ENCODE measurements at places on chromosomes 11 and 22.

GRCh38 chr11:36160091-36160490 is 129.1 kb downstream of the COMMD9 start:
- H3K27ac ChIP-seq, result no peak overlapping the region
- no peaks in the 10 kb centered on the region for H3K4me1 ChIP-seq
- H3K36me3 ChIP-seq, result no peaks in the 10 kb centered on the region
- no peak overlapping the region for H3K4me3 ChIP-seq
- DNase-seq, result no peak

DNA sequence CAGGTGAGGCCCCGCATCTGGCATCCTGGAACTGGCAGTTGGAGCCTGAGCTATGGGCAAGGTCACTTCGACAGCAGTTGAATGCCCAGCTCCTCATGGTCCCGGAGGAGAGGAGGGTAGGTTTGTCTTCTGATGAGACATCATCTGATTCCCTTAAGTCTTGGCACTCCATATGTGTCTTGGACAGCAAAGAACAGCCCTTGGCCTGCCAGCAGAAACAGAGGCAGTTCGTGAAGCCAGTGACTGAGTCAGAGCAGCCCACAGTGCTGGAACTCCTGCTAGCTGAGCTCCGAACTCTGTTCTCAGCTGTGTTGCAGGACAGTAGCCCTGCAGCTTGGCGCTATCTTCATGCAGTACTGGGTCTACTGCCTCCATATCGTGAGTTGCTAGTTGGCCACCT is 1.0 kb downstream of the DNHD1 start:
- no peaks in the 10 kb centered on the region for H3K4me1 ChIP-seq
- no peak for DNase-seq
- no peaks in the 10 kb centered on the region for H3K27me3 ChIP-seq
- H3K4me3 ChIP-seq, result no peak overlapping the region

- H3K36me3 ChIP-seq, result no peaks in the 10 kb centered on the region
- DNase-seq, result no peak
- no peaks in the 10 kb centered on the region for H3K27me3 ChIP-seq
- H3K4me3 ChIP-seq, result no peak overlapping the region
These were observed 12.3 kb upstream of the MPEG1 start for GRCh38 chr11:59225017-59225416.

DNA sequence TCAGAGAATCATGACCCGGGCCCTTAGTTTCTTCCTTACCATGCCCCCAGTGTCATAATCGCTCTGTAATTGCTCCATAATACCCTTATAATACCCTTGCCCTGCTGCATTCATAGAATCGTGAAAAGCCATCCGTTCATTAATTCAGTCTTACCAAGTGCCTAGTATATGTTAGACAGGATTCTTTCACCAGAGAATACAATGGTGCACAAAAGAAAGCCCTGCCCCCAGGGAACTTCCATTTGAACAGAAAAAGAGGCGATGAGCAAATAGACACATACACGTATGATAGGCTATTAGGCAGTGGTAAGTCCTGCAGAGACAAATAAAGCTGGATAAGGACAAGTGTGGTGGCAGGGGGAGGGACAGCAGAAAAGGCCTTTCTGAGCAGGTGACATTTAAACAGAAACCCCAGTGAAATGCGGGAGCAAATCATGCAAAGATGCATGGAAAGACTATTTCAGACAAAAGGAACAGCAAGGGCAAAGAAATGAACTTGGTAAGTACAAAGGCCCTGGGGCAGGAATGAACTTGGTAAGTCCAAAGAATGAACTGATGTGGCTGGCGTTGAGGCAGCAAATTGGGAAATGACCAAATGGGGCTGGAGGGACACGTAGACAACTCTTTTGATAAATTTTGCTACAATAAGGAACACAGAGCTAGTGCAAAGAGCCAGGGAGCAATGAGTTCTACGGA is 74.6 kb upstream of the CREB3L1 start:
- no peaks in the 10 kb centered on the region for H3K36me3 ChIP-seq
- H3K4me1 ChIP-seq, result no peaks in the 10 kb centered on the region
- no peaks in the 10 kb centered on the region for H3K27me3 ChIP-seq
- H3K27ac ChIP-seq, result no peak overlapping the region

DNA sequence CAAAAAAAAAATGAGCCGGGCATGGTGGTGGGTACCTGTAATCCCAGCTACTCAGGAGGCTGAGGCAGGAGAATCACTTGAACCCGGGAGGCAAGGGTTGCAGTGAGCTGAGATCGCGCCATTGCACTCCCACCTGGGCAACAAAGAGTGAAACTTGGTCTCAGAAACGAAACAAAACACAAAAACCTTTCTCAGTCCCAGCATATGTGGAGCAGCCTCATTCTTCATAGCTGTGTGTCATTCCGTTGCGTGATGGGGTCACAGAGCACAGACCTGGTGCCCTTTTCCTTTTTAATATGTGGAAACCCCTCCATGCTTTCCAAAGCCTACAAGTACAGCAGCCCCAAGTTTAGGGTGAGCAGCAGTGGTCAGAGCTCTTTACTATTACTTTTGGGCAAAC is 13.7 kb downstream of the PEX26 start:
- no peak for DNase-seq
- peaks cover under 1% of the 10 kb centered on the region for H3K36me3 ChIP-seq

GRCh38 chr11:131365329-131365930 is 5.0 kb upstream of the NTM start:
- DNase-seq, result no peak
- no peaks in the 10 kb centered on the region for H3K36me3 ChIP-seq
- H3K4me3 ChIP-seq, result no peak overlapping the region
- no peaks in the 10 kb centered on the region for H3K4me1 ChIP-seq

DNA sequence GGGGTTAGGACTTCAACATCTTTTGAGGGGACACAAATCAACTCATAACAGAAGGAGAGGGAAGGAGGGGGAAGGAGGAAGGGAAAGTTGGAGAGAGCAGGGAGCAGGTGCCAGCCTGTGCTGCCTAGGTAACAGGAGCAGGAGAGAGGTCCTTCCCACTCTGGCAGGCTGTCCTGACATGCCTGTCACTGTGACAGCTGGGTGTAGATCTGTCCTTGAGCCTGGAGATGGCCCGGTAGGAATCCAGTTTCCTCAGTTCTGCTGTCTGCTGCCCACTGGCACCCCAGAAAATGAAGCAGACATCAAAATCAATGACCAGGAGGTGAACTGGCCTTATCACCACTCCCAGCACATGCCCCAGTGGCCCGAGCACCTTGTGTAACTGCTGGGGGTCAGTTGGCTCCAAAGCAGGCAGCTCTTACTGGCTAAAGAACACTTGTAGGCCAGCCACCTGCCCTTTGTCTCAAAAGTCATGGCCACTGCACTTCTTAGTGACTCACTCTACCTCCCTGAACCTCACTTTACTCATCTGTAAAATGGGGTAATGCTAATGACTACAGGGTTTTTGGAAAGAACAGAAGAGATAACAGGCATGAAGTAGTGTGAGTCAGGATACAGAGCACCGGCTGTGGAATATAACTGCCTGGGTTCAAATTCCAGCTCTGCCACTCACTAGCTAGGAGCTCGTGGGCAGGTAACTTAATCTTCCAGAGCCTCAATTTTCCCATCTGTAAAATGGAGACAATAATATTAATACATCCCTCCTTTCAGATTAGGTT is 8.0 kb upstream of the TSPAN18 start:
- H3K27ac ChIP-seq, result no peak overlapping the region
- peaks cover 46% of the 10 kb centered on the region for H3K4me1 ChIP-seq
- no peak for DNase-seq
- no peaks in the 10 kb centered on the region for H3K27me3 ChIP-seq

GRCh38 chr11:49405743-49406142 is 197.3 kb upstream of the FOLH1 start:
- no peaks in the 10 kb centered on the region for H3K4me1 ChIP-seq
- DNase-seq, result no peak
- no peaks in the 10 kb centered on the region for H3K36me3 ChIP-seq
- H3K27me3 ChIP-seq, result no peaks in the 10 kb centered on the region
- H3K27ac ChIP-seq, result no peak overlapping the region
- H3K4me3 ChIP-seq, result no peak overlapping the region

GRCh38 chr11:17596711-17597110 is 49.7 kb downstream of the OTOG start:
- H3K36me3 ChIP-seq, result no peaks in the 10 kb centered on the region
- H3K4me3 ChIP-seq, result no peak overlapping the region
- no peaks in the 10 kb centered on the region for H3K27me3 ChIP-seq
- no peak overlapping the region for H3K27ac ChIP-seq
- H3K4me1 ChIP-seq, result no peaks in the 10 kb centered on the region

DNA sequence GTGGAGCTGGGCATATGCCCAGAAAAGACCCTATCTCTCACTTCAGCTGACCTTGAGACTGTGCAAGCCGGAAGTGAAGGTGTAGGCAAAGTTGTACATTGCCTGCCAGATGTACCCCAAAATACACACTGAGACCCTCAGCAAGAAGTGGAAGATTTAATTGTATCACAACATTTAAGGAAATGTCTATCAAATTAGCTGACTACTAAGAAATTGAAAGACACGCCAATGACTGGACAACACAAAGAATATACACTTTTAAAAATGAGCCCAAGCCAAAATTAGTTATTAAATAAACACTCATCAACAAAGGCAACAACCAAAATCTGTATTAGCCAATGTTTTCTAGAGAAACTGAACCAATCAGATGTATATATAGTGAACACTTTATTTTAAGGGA is 7.7 kb upstream of the ANO3 start:
- DNase-seq, result no peak
- H3K27ac ChIP-seq, result no peak overlapping the region
- H3K27me3 ChIP-seq, result no peaks in the 10 kb centered on the region
- no peak overlapping the region for H3K4me3 ChIP-seq
- no peaks in the 10 kb centered on the region for H3K4me1 ChIP-seq

DNA sequence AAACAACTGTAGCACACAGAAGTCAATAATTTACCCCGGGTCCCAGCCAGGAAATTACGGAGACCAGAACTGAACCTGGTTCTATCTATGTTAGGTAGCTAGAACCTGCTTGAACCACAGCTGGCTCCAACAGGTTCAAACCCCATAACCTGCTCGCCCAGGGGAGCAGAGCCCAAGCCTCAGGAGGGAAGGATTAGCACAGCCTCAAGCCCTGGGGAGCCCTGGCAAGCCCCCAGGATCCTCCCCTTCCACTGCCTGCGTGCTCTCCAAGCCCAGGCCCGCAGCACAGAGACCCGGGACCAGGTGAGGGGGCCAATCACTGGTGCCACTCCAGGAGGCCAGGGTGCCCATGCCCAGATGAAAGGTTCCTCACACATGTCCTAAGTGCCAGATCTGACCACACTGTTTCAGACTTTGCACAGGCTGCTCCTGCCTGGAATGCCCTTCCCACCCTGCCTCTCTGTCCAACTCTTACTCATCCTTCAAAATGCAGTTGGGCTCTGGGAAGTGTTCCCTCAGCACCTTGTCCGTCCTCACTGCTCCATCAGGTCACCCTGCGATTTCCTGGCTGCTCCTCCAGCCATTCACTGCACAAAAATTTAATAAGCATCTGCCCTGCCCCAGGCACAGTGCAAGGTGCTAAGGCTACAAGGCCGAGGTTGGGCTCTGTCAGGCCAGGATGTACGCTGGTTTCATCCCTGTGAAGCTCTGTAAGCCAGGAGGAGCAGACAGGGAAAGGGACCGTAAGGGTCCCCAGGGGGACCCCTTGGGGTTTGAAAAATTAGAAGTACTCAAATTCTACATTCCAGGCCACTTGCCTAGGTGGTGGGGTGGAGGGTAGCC is 32.2 kb downstream of the ARRB1 start:
- DNase-seq, result no peak
- no peaks in the 10 kb centered on the region for H3K36me3 ChIP-seq
- no peak overlapping the region for H3K4me3 ChIP-seq
- no peaks in the 10 kb centered on the region for H3K27me3 ChIP-seq
- peaks cover 17% of the 10 kb centered on the region for H3K4me1 ChIP-seq

DNA sequence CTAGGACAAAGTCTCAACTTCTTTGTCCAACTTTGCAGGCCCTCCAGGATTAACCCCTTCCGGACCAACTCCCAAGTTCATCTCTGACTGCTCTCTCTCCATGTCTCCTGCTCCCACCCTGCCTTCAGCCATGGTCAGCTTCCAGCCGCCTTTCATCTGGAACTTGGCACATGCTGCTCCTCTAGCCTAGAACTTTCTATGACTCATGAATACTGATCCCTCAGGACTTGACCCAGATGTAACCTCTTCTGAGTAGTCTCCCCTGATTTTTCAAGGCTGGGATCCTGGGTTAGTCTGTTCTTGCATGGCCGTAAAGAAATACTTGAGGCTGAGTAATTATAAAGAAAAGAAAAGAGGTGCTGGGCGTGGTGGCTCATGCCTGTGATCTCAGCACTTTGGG is 5.2 kb upstream of the SLC15A3 start:
- no peaks in the 10 kb centered on the region for H3K36me3 ChIP-seq
- H3K27me3 ChIP-seq, result no peaks in the 10 kb centered on the region
- DNase-seq, result no peak
- no peak overlapping the region for H3K27ac ChIP-seq
- H3K4me1 ChIP-seq, result no peaks in the 10 kb centered on the region
- no peak overlapping the region for H3K4me3 ChIP-seq

DNA sequence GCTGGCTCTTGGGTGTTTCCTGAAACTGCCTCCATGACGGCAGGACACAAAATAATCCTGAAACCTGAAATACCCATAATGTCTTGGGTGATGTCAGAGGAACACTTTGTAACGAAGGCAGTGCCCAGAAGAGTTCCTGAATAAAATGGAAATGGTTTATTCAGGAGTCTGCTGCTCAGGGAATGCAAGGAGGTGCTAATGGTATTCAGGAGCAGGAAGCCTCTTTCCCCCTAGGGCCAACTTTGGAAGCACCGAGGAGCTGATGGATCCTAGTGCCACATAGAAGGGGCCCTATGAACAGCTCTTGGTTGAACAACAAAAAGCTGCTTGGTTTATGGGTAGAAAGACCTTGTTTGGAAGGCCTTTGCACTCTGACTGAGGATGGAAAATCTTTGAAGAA is 15.5 kb downstream of the TREH start:
- no peaks in the 10 kb centered on the region for H3K4me1 ChIP-seq
- H3K27ac ChIP-seq, result no peak overlapping the region
- H3K4me3 ChIP-seq, result no peak overlapping the region
- no peak for DNase-seq

GRCh38 chr11:2447951-2448650 is 3.3 kb downstream of the KCNQ1 start:
- H3K27me3 ChIP-seq, result no peaks in the 10 kb centered on the region
- H3K36me3 ChIP-seq, result no peaks in the 10 kb centered on the region
- peak overlapping the region; percentile 43 for H3K27ac ChIP-seq
- H3K4me3 ChIP-seq, result no peak overlapping the region
- no peak for DNase-seq

DNA sequence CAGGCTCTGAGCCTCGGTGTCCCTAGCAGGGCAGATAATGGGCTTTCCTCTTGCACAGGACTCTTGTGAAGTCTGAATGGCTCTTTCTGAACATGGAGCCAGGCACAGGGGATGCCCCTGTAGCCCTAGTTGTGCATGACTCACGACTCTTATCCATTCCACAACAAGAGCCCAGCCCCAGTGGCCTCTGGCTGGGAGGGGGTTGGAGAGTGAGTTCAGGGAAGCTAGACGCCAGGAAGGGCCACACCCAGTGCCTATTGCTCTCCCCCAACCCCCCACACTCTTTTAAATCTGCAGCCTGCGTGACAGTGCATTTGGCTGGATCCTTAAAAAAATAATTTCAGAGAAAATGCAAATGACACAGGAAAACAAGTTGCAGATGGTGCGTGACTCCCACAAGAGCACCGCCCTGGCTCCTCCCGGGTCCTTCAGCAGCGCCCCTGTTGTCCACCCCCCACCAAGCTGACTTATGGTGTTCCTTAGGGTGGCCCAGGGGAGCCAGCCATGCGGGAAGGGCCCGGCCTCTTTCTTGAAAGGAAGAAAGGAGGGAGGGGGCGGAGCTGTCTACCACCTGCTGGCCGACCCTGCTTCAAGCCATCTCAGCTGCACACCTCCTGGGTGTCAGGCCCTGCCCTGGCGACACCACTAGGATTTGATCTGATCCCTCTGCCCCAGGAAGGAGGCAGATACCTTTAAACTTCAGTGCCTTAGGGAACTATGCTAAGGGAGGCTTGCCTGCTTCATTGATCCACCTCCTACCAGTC is 74.7 kb downstream of the MN1 start:
- no peaks in the 10 kb centered on the region for H3K36me3 ChIP-seq
- H3K4me3 ChIP-seq, result no peak overlapping the region
- peaks cover 13% of the 10 kb centered on the region for H3K4me1 ChIP-seq
- DNase-seq, result peak; percentile 84
- H3K27me3 ChIP-seq, result no peaks in the 10 kb centered on the region

Data from thyroid gland (tissue), 4 donors.